M059J (cell line): ENCODE measurements at places on chromosomes 2 and 18.

GRCh38 chr2:84878459-84878858 lies 2.4 kb downstream of the TRABD2A start:
- DNase-seq = no peak

GRCh38 chr2:25369439-25369838 lies 27.7 kb upstream of the DNMT3A start:
- DNase-seq = no peak

GRCh38 chr2:237300739-237301138 lies 113.2 kb downstream of the COL6A3 start:
- DNase-seq = no peak

- peak; percentile 20 for DNase-seq
These were observed 149.4 kb downstream of the EPHA4 start for GRCh38 chr2:221422516-221423209.

GRCh38 chr18:9828506-9829396 lies 57.0 kb upstream of the TXNDC2 start:
- no peak for DNase-seq

DNA sequence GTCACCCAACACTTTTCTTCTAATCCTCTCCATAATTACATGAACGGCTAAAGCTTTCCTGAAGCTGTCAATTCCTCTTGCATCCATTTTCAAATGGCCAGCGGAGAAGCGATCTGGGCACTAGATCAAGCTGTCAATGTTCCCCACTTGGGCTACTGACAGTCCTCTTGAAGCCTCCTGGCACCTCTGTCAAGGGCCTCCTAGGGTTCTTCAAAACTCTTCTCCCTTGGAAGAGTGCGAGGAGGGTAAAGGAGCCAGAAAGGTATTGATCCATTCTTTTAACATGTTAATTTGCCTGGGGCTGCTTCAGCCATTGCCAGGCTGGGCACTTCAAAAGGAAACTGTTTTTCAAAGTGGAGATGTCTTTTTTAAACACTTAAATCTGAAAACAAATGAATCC lies 19.8 kb downstream of the EPHA4 start:
- DNase-seq = no peak

- no peak for DNase-seq
These were observed 62.5 kb upstream of the RAB27B start for GRCh38 chr18:54765636-54766375.

- DNase-seq = peak; percentile 53
These were observed 52.5 kb downstream of the MARCHF4 start for GRCh38 chr2:216319771-216320170.

DNA sequence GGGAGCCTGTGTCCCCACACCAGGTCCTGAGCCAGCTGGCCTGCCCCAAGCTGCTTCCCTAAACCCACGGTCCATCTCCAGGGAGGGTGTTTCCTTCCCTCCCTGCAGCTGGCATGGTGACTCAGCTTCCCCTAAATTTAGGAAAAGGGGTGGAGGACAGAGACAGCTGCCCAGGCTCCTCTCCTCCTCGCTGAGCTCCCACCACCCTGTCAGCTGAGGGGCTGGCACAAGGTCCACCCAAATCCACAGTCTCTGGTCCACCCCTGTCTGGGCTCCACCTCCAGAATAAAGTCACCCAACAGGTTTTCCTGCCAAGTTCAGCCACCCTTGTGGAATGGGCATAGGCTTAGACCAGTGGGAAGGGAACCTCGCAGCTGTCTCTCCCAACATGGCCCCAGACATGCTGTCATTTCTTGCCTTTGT lies 156.5 kb downstream of the TNS1 start:
- DNase-seq = no peak

DNA sequence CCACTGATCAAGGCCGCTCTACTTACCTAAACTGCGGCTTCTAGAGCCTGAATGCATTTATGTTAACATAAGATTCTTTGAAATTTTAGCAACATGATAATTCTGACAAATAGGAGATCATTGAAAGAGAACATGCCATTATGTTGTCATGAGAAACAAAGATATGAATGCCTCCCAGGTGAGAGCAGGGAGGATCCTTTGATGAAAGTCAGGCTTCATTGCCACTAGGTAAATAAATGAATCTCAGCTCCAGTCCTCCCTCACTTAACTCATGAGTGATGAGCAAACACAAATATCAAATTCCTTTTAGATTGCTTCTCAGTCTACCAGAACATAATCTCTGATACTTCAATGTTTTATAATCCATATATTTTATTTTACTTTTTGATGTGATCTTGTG lies 463.2 kb upstream of the CDH7 start:
- DNase-seq = no peak
